ENCODE measurements at places on chromosomes 3 and 15.

- DNase-seq: no peak
Measured at GRCh38 chr3:172591876-172592771, 68.9 kb upstream of the TNFSF10 start.

- no peak for DNase-seq
Measured at GRCh38 chr3:36906504-36907149, 38.2 kb downstream of the TRANK1 start.

DNA sequence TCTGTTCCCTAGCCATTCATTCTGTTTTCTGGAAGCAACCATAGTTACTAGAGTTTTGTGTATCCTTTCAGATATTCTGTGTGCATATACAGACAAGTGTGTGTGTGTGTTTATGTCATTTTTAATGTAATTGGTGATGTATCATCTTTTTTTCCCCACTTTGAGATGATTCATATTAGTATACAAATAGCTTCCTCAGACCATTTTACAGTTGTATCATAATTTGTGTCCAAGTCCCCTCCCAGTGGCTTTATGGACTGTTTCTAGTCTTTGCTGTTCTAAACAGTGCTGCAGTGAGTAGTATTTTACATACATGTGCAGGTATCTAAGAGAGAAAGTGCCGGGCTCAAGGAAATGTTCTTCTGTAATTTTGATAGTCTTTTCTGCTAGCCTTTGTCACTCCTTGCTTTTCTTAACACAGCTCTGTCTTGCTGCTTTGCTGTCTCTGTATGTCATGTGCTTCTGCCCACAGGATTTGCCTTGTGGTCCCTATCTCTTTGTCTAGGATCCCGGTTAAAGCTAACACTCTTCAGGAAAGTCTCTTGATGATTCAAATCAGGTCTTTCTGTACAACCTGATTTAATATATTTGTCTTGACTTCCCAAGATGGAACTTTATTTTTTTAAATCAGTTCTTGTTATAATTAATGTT, 31.5 kb upstream of the FBXL22 start:
- no peak for DNase-seq

- no peak for DNase-seq
Measured at GRCh38 chr3:53139906-53140846, 9.9 kb upstream of the RFT1 start.

GRCh38 chr3:141311496-141312353, 56.6 kb upstream of the ZBTB38 start:
- DNase-seq: peak; percentile 100

GRCh38 chr3:4656059-4656458, 162.9 kb downstream of the ITPR1 start:
- peak; percentile 55 for DNase-seq

GRCh38 chr3:142947352-142947751, 16.1 kb downstream of the PAQR9 start:
- no peak for DNase-seq

GRCh38 chr15:72105111-72105510, 12.8 kb downstream of the MYO9A start:
- no peak for DNase-seq

DNA sequence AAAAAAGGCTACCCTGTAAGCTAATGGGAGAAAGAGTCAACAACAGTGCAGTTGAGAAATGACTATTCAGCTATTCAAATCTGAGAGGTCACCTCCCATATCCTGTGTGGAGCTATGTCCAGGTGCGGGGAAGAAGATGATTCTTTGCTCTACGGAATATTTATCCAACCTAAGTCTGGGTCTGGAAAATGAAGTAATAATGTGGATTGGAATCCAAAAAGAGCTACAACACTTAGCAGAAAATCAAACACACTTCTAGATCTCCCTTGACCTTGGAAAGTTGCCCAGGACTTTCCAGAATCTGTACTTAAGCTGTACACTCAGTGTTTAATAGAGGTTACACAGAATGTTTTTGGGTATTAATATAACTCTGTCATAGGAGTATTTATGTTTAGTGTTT, 251.9 kb downstream of the NAALADL2 start:
- DNase-seq: no peak

GRCh38 chr3:115095236-115095635, 51.9 kb downstream of the ZBTB20 start:
- DNase-seq: no peak

GRCh38 chr15:90686435-90687218, 30.5 kb upstream of the BLM start:
- no peak for DNase-seq

- DNase-seq: no peak
Measured at GRCh38 chr15:77160562-77161478, 89.9 kb upstream of the TSPAN3 start.

GRCh38 chr3:72165317-72165716, 380.4 kb upstream of the PROK2 start:
- DNase-seq: no peak

GRCh38 chr3:34886443-34886842, 752.9 kb upstream of the ARPP21 start:
- no peak for DNase-seq

- DNase-seq: no peak
Measured at GRCh38 chr3:76753599-76753998, 286.3 kb upstream of the ROBO2 start.

GRCh38 chr3:61668317-61668864, 107.0 kb downstream of the PTPRG start:
- DNase-seq: no peak

DNA sequence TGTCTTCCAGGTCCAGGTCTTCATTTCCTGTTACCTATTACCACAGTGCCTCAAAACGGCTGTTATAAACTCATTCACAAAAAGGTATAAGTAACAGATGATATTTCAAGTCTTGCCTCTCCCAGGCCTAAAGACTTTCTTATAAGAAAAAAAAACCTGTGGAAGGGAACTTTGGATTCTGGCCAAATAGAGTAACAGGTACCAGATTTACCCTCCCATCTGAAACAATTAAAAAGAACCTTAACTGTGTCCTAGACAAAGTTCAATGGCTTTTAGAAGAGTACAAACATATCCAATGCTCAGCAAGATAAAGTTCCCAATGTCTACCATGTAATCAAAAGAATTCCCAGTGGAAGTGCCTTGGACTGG, 22.6 kb downstream of the BHLHE40 start:
- no peak for DNase-seq

GRCh38 chr3:116216761-116217160, 228.5 kb downstream of the LSAMP start:
- no peak for DNase-seq

DNA sequence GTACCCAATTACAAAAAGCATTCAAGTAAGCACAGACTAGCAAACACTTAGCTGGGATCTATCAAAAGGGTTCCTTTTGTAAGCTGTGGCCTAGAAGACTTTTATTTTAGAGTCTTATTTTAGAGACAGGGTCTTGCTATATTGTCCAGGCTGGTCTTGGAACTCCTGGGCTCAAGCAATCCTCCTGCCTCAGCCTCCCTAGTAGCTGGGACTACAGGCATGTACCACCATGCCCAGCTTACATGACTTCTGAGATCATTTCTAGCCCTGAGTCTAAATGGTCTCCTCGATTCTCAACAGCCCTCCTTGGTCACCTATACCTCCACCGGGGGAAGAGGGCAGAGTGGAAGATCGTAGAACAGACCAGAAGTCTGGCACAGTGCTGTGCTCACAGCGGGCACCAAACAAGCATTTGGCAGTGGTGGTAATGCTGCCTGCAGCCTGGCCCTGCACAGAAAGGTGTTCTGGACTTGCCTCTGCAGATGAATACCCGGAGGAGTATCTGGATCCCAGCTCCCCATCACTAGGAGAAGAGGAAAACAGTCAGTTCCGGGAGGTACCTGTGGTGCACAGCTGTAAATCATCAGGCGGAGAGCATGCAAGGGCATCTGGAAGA, 2.4 kb downstream of the FAM219B start:
- no peak for DNase-seq

- no peak for DNase-seq
Measured at GRCh38 chr15:63605816-63606215, 8.6 kb downstream of the FBXL22 start.

DNA sequence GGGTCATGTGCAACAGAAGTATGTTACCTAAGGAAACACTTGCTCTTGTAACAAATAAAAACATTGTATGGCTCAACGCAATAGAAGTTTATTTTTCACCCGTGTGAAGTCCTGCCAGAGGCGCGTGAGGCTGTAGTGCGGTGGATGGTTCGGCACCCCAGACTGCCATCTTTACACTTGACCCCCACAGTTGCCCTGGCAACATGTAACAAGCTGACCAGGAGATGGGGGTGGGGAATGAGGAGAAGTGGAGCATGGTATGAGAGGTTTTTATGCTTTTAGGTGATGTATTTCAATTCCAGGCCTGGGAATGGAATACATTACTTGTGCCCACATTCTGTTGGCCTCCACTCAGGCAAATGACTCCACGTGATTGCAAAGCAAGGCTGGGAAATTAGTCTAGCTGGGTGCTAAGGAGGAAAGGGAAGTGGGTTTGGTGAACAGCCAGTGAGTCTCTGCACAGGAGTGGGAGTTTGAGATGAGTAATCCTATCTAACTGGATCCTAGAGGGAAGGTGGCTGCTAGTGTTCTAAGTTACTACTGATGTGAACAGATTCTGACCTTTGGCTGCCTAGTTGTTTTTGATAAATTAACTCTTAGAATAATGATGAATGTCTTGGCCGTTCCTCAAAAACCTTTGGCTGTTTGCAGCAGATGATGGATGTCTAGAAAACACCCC, 33.8 kb upstream of the GREM1 start:
- DNase-seq: no peak

DNA sequence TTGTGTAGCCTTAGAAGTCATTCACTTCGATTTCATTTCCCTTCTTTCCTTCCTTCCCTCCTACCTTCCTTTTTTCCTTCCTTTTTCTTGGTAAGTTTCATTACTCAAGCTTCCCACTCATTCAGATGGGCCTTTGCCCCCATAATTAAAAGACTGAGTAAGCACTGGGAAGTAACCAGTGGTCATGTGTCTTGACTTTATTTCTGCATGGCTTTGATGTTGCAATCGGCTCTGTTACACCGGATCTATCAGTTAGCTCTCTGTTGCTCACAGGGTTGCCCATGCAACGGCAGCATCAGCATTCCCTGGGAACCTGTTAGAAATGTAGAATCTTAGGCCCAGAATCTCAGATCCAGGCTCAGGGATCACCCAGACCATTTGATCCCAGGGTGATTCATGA, 25.6 kb upstream of the LARS2 start:
- DNase-seq: no peak

DNA sequence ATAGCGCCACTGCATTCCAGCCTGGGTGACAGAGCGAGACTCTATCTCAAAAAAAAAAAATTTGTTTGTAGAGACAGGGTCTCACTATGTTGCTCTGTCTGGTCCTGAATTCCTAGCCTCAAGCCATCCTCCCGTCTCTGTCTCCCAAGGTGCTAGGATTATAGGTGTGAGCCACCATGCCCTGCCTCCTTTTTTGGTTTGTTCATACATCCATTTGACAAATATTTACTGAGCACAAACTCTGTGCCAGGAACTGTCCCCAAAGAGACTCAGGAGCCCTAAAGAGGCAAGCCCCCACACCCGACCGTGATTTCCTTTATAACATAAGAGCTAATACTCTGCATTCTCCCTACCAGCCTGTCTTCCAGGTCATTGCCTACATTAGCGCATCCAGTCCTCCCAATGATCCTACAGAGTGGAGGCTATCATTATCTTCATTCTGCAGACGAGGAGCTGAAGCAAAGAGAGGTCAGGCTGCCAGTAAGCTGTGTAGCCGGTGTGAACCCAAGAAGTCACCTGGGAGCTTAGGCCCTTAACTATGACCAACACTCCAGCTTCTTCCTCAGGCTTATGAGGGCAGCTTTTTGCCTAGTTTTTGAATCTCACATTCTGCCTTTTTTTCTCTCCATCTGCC, 6.3 kb upstream of the PXK start:
- no peak for DNase-seq

DNA sequence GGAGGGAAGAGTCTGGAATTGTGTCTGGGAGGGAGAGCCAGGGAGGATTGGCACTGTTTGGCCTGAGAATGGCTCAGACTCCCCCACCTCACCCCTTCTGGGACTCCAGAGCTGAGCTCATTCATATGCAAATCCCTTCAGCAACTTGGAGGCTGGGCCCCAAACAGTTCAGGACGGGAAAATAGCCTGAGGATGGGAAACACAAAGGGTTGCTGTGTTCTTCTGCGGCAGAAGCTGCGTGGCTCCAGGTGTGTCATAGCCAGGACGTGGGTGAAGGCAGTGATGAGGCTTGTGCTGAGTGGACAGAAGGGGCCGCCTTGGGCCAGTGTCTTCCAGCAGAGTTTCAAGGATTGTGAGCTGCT, 16.6 kb downstream of the MASP1 start:
- DNase-seq: no peak

GRCh38 chr3:42062464-42062863, 28.7 kb upstream of the TRAK1 start:
- no peak for DNase-seq

- no peak for DNase-seq
Measured at GRCh38 chr3:140588558-140588957, 89.3 kb upstream of the TRIM42 start.

DNA sequence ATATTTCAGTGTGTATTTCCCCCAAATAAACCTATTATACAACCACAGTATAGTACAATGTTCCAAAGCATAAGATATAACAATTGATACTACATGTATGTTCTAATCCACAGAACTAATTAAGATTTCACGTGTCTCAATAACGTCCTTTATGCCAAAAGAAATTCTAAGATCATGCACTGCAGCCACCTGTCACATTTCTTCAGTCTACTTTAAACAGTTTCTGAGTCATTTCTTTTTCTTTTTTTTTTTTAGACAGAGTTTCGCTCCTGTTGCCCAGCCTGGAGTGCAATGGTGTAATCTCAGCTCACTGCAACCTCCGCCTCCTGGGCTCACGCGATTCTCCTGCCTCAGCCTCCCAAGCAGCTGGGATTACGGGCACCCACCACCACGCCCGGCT, 190.2 kb downstream of the STAG1 start:
- no peak for DNase-seq

DNA sequence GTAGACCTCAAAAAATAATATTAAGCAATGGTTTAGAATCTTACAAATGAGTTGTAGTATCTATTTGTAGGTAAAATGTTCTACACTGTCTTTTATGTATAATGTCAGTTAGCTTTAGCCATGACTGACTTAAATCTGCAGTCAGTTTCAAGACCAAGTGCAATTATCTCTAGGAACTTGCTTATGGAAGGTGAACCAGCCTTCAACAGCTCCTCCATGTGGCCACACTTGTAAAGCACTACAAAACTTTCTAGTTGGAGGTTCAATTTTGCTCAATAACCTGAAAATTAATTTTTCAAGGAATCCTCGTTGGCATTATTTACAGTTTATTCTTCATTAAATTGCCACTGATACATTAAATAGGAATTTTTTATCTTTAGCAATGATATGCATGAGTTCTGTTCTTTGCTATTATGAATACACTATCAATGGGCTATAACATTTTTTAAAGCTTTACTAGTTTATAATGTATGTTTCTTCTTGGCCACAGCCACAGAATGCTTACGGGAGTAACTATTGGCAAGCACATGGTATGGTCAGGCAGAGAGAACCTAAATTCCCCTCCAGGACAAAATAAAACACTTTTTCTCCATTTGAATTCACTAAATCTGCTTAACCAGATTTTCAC, 315.3 kb upstream of the UBE2E2 start:
- DNase-seq: no peak

DNA sequence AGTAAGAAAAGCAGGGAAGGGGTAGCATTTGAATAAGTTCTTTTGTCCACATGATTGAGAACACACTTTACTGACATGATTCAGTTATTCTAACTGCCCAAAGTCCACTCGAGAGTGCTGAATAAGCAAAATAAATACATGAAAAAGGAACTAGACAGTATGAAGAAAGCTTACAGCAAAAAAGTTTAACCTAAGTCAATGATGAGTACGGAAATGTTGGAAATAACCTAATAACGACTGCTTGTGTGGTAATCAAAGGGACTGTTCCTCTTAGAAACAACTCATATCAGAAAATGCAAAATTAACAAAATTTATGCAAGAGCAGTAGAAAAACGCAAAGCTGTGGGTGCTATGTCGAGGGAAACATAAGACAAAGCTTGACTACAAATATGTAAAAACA, 36.6 kb downstream of the DMXL2 start:
- no peak for DNase-seq

Data from NCI-H1105 treated with DMSO at 0.1 percent for 48 hours (cell line).